ENCODE measurements at places on chromosomes 12 and 14. TPM values are rescaled to one million over a fixed set of nuclear protein-coding genes. Genes with fewer than 3 reads are reported as not detected.

The CHGA gene
- not detected for total RNA-seq

The ACOT6 gene
- not detected for total RNA-seq

The TESPA1 gene
- total RNA-seq, result not detected

The CCDC177 gene
- not detected for total RNA-seq

The RNASE7 gene
- total RNA-seq, result not detected

The MAP1LC3B2 gene
- 0.13 TPM for total RNA-seq

The SMIM41 gene
- not detected for total RNA-seq

The FBXO33 gene
- 8.4 TPM for total RNA-seq

The HHIPL1 gene
- 0.81 TPM for total RNA-seq
